Stimulated activated CD8-positive, alpha-beta memory T cell treated with anti-CD3 and anti-CD28 coated beads, Interleukin-2, amount 100 ng/mL, for 1 hour (primary cell): ENCODE measurements at places on chromosomes 1 and 21.

GRCh38 chr1:235898126-235898525, 31.4 kb upstream of the LYST start:
- no peak for DNase-seq

DNA sequence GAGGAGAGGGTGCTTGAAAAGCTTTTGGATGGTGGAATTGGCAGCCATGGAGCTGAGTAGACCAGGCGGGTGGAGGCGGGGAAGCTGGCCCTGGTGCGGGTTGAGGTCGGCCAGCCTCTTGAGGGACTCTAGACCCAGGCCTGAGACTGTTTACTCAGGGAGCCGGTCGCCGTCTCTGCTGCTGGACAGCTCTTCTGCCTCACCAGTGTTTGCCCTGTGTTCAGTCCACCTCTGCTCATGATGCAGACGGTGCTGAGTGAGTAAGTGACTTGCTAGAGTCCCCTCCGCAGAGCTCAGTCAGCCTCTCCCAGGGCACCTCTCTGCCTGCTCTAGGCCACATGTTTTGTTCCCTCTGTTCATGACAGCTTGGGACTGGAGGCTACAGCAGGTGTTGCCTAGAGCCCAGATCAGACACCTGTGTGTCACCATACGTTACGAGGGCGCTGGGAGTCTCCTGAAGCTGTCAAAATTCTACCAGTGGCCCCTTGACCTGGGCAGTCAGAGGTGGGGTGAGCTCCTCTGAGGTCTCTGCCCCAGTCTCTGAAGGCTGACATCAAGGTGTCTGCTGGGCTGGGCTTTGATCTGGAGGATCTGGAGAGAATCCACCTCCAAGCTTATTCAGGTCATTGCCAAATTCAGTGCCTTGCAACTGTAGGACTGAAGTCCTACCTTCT, 73.5 kb upstream of the WNT4 start:
- DNase-seq, result no peak

DNA sequence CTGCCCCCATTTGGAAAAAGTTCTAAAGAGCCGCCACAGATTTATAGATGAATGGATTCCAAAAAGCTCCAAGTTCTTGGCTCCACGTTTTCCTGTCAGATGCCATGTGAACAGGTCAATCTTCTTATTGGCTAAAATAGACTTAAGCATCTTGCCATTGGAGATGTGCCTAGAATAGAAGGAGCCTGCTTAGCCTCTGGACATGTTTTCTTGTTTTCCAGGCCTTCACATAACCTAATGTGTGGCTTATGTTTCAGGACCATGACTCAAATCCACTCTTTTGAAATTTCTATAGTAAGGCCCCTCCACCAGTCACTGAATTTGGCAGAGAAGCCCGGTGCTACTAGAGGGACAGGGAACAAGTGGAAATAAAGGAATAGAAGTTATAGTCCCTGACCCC, 31.5 kb downstream of the PHC2 start:
- DNase-seq, result no peak

GRCh38 chr1:225418059-225418458, 9.8 kb downstream of the LBR start:
- no peak for DNase-seq

GRCh38 chr1:150065184-150065871, 2.2 kb upstream of the VPS45 start:
- DNase-seq, result no peak

- DNase-seq, result no peak
Measured at GRCh38 chr1:29828526-29829447, 592.5 kb downstream of the PTPRU start.

DNA sequence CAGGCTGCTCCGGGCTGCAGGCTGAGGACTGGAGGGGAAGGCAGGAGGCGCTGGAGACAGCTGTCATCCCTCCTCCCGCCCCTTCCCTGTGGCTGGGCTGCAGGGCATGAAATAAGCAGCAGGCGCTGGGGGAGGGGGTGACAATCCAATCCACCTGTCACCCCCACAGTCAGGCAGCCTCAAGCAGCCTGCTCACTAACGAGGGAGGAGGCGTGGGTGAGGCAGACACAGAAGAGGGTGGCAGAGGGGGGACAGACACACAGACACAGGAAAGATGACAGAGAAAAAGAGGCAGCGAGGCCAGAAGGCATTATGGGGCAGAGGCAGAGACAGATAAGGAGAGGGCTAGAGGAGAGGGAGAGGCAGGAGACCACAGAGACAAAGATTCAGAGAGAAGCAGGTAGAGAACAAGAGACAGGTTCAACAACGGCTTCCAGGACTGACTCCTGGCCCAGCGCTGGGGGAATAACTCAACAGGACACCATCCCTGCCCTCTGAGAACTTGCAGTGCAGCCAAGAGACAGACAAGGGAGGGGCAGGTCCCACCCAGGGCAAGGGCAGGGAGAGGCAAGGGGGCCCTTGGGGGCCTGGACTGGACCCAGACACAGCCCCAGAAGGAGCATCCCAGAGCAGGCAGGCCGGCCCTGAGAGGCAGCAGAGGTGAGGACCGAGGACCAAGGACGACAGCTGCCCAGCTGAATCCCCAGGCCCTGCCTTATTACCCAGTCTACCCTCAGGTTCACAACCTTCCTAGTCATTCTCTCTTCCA, 11.2 kb downstream of the MEF2D start:
- no peak for DNase-seq

DNA sequence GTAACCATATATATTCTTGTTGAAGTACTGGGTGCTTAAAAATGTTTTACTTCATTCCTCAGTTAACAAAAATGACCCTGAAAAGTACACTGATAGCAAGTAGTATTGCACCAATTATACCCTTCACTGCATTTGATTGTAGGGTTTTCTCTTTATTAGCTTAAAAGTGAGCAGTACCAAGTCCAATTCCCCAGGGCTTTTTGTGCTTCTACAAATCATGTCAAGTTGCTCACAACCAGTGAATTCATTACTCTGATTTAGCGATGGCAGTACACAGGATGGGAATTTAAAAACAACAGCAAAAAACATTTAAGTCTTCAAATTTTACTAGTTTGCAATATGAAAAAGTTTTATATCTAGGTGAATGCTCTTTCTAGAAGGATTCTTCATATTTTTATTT, 436.4 kb downstream of the PTBP2 start:
- no peak for DNase-seq

- DNase-seq, result no peak
Measured at GRCh38 chr1:44519035-44519676, 114.1 kb downstream of the RNF220 start.

DNA sequence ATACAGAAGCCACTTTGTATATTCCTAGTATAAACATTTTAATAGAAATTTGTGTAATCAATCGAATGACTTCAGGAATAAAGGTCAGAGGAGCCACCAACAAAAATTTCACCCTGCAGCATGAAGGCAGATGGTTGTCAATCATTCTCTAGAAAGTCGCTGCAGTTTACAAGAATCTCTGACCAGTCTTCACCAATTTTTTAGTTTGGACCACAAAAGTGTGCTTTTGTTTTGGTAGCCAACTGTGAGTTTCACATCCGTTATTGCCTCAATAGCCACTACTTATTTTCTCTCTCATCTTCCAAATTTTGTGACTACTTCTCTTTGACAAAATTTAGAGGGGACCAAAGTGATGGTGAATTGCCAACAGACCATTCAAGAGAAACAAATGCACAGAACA, 1155.6 kb downstream of the AMY1C start:
- DNase-seq, result no peak

DNA sequence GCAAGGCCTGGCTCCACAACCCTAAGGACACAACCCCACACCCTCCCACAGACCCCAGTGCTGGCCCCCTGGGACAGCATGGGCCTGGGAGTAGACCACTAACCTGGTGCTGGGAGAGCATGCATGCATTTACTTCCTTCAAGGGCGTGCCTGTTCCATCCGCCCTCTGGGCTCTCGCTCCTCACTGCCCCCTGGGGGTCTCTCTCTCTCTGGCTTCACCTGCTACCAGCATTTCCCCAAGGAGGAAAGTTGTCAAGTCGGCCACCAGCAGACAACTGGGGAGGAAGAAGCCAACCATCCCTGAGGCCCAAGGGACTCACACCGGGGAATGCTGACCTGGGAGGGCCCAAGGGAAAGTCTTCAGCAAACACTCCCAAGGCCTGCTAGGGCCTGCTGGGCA, 6.5 kb downstream of the LRP8 start:
- no peak for DNase-seq

DNA sequence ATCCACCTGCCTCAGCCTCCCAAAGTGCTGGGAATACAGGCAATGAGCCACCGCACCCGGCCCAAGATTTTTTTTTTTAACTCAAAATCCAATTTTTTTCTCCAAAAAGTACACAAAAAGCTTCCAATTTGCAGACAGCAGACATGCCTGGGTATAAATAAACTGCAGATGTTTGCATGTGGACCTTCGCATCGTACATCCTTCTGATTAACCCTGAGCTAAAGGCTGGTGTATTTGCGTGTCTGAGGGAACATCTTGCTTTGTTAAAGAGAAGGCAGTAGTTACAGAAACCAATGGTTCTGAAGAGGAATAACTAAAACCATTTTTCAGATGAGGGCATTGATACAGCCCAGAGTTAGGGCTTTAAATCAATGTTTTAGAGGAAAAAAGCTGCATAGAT, 12.7 kb downstream of the BCAR3 start:
- DNase-seq, result no peak

GRCh38 chr1:92956254-92957029, 4.8 kb downstream of the DIPK1A start:
- no peak for DNase-seq

- DNase-seq, result no peak
Measured at GRCh38 chr1:62746086-62746808, 37.7 kb upstream of the ATG4C start.

DNA sequence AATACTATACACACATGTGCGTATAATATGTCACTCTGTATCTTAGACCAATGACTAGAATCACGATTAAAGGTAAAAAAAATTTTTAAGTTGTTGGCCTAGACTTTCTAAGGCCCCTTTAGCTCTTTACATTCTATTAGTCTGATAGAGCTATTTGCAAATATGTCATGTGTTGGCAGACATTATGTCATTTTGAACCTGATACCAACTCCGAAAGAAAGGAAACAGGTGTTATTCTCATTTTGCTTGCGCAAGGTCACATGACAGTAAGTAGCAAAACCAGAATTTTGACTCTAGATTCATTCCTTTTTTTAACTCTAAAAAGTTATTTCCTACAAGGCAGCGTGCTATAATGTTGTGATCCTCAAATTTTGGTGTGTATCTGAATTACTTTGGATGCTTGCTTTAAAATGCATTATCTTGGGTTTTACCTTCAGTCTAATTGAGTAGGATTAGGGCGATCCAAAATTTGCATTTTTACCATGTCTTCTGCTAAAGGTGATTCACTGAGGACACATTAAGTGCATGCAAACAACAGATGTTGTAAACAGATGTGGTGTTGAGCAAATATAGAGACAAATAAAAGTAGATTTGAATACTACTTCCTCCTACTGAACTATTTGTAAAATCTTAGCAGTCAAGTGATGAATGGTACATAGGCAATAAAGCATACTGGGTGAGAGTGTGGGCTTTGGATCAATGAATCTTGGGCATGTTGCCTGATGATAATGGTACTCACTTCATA, 63.5 kb upstream of the KIAA1614 start:
- DNase-seq, result no peak

GRCh38 chr1:20558191-20558590, 5.8 kb downstream of the FAM43B start:
- DNase-seq, result no peak

DNA sequence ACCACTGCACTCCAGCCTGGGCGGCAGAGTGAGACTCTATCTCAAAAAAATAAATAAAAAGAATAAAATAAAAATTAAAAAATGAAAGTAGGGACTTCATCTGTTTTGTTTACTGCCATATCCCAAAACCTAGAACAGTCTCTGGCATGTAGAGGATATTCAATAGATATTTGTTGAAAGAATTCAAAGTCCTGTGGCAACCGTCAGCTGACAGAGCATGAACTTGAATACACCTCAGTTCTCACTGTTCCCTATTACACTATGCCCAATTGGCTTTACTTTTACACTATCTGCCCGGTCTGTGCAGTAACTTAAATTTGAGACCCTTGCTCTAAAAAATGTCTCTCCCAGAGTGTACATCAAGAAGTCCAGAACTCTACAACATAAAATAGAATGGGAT, 46.2 kb downstream of the PRDX6 start:
- no peak for DNase-seq
